Right atrium auricular region (tissue), 2 donors: ENCODE measurements at places on chromosomes 1 and 21. TPM values are rescaled to one million over a fixed set of nuclear protein-coding genes. Genes with fewer than 3 reads are reported as not detected.

The CD1E gene
- total RNA-seq, result 0.39 TPM

The OR2T33 gene
- total RNA-seq, result not detected

DNA sequence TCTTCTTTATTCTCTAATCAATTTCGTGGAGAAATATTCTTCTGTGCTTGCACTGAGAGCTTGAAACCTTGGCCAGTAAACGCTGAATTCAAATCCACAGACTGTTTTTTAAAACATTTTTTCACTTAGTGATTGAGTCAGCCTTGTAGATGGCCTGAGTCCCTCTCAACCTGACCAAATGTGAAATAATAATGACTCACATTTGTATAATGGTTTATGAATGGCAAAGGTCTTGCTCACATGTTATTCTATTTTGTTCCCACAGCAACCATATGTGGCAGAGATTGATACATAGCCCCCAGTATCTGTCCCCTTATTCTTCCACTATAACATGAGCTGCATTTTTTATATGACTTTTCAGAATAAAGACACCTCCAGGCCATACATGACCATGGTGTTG lies 47.8 kb upstream of the CCDC190 start:
- no peak overlapping the region for H3K4me3 ChIP-seq
- H3K27ac ChIP-seq, result no peak overlapping the region
- H3K36me3 ChIP-seq, result no peaks in the 10 kb centered on the region
- no peaks in the 10 kb centered on the region for H3K27me3 ChIP-seq
- DNase-seq, result no peak
- H3K4me1 ChIP-seq, result peaks cover 11% of the 10 kb centered on the region

DNA sequence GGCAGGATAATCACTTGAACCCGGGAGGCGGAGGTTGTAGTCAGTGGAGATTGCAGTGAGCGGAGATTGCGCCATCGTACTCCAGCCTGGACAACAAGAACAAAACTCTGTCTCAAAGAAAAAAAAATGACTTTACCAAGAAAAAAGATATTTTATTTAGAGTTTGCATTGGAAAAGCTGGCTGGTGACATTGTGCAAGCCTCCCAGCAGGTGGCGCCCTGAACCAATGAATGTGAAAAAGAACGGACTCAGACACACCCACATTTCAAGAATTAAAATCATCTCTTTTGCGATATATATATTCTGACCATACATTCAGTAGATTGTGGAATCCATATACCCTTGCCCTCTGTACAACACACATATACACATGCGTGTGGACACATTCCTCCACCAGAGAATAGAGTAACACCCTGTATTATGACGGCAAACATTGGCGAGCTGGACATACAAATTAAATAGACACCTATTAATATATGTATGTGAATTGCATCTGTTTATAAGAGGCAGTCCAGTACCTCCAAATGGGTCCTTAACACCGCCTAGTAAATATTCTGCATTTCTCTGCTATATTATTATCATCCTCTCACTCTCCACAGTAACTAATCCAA lies 39.0 kb upstream of the CADM3 start:
- no peaks in the 10 kb centered on the region for H3K27me3 ChIP-seq
- DNase-seq, result no peak

DNA sequence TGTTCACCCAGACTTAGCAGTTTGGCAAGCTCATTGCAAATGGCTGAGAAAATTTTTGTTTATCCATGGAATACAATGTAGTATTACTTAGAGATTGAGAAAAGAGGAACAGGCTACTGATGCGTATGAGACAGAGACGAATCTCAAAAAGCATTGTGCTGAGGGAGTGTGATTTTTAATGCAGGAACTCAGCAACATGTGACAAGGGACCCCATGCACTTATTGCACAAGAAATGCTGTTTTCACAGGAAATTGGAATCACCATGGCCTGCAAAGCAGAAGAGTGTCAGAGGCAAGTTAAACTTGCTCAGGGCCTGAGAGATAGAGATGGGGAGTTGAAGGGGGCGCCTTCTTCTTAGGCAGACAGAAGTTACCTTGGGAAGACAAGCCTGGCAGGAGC lies 32.6 kb upstream of the TLR5 start:
- H3K36me3 ChIP-seq, result no peaks in the 10 kb centered on the region
- no peaks in the 10 kb centered on the region for H3K27me3 ChIP-seq
- H3K27ac ChIP-seq, result no peak overlapping the region

DNA sequence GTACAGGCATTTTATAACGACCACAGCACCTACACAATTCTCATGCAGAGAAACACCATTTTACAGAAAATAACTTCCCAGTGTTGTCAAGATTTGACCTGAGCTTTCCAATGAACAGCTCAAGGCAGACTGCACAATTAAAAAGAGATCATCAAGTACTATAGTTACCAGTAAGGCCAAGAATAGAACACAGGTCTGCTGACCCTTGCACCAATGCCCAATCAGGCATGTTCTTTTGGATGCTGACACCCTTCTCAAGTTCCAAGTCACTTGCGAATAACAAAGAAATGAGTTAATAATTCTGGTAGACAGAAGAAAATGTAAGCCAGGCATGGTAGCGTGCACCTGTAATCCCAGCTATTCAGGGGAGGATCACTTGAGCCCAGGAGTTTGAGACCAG lies 101.9 kb downstream of the SLC45A1 start:
- H3K36me3 ChIP-seq, result peaks cover 49% of the 10 kb centered on the region
- DNase-seq, result no peak
- peak overlapping the region; percentile 85 for H3K4me3 ChIP-seq
- peak overlapping the region; percentile 99 for H3K27ac ChIP-seq

GRCh38 chr1:177753655-177754054 lies 216.2 kb downstream of the SEC16B start:
- no peak overlapping the region for H3K4me3 ChIP-seq
- H3K27me3 ChIP-seq, result no peaks in the 10 kb centered on the region
- DNase-seq, result no peak
- H3K27ac ChIP-seq, result no peak overlapping the region

DNA sequence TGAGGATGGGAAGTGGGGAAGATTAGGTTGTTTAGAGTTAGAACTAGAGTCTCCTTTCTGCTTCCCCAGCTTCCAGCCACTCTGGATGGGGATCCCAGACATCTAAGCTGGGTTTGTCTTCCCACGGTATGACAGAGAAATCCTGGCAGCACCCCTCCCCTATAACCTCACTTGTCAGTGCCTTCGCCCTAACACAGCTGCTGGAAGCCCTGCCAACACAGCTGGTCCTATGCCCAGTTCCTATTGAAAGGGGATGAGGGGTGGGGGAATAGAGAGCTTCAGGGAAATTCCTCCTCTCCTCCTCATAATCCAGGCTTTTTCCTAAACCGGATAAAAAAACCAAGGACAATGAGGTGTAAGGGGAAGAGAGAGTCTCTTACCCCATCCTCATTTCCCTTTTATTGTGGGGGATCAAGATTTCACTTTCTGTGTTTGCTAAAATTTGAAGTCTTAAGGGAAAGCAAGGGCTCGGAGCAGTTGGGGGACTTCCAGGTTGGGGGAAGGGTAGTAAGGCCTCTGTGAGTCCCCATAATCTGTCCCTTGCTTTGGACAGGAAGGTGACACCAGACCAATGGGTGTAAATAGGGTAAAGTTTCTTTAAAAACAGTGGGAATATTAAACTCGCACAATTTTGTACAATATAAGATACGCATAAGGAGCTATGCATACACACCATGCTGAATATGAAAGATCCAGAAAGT lies 590 bp downstream of the TMOD4 start:
- no peak overlapping the region for H3K27ac ChIP-seq
- peaks cover 9% of the 10 kb centered on the region for H3K4me1 ChIP-seq
- H3K27me3 ChIP-seq, result no peaks in the 10 kb centered on the region
- DNase-seq, result no peak

GRCh38 chr21:32782698-32783097 lies 11.1 kb upstream of the PAXBP1 start:
- no peaks in the 10 kb centered on the region for H3K36me3 ChIP-seq
- no peaks in the 10 kb centered on the region for H3K4me1 ChIP-seq
- H3K27ac ChIP-seq, result no peak overlapping the region

- peak; percentile 60 for DNase-seq
- H3K36me3 ChIP-seq, result no peaks in the 10 kb centered on the region
- H3K4me3 ChIP-seq, result no peak overlapping the region
- H3K27ac ChIP-seq, result peak overlapping the region; percentile 96
Measured at GRCh38 chr1:184624051-184624450, 130.6 kb downstream of the EDEM3 start.
